Progenitor cell of endocrine pancreas (in vitro differentiated cells): ENCODE measurements at places on chromosomes 13 and 19. TPM values are rescaled to one million over a fixed set of nuclear protein-coding genes. Genes with fewer than 3 reads are reported as not detected.

GRCh38 chr13:34886121-34886875, 55.8 kb upstream of the NBEA start:
- no peak for DNase-seq

- no peak for DNase-seq
These were observed 166.9 kb downstream of the GPC5 start for GRCh38 chr13:91565296-91565695.

DNA sequence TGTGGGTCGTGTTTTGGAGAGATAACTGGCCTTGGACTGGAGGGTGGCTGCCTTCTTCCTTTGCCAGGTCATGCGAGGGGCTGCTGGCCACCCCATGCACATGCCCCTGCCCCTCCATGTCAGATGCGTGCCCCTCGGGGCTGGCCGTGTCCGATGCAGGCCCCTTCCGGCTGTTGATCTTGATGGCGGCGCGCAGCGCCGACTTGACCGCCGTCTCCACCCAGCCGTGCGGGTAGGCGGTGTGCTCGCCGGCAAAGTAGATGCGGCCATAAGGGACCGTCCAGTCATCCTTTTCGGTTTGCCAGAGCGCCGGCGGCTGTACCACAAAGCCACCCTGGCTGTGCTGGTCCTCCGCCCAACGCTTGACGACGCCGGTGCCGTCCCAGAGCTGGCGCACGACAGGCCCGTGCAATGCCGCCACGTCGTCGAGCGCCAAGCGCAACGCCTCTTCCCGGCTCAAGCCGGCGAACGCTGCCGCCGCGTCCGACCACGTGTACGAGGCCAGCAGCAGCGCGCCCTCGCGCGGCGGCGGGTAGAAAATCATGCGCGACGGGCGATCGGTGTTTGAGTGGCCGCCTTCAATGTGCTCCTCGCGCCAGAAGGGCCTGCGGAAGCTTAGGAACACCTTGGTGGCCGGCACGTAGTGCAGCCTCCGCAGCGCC, 6.9 kb downstream of the IL4I1 start:
- peak; percentile 49 for DNase-seq

GRCh38 chr19:14318873-14319272, 62.4 kb upstream of the ADGRE5 start:
- no peak for DNase-seq

- no peak for DNase-seq
These were observed 10.6 kb upstream of the MADCAM1 start for GRCh38 chr19:485583-486236.

- no peak for DNase-seq
These were observed 72.6 kb upstream of the SERTM1 start for GRCh38 chr13:36601186-36601585.

DNA sequence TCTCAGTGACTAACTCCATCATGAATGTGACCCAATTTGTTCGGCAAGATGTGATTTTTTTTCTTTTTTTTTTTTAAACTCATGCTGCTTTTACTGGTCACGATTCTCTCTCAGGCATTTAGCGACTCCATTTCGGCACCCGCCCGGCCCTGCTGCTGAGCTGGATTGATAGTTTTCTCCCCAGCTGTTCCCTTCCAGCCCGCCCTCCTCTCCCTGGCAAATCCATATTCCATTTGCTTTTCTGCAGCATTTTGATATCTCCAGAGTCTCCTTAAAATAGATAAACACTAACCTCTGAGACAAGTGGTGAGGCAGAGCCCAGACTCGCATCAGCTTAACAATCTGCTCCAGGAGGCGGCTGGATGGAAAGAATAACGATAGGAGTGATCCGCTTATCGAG, 55.5 kb upstream of the KATNAL1 start:
- DNase-seq: no peak

- DNase-seq: no peak
These were observed 151.2 kb downstream of the TBC1D4 start for GRCh38 chr13:75330770-75331169.

DNA sequence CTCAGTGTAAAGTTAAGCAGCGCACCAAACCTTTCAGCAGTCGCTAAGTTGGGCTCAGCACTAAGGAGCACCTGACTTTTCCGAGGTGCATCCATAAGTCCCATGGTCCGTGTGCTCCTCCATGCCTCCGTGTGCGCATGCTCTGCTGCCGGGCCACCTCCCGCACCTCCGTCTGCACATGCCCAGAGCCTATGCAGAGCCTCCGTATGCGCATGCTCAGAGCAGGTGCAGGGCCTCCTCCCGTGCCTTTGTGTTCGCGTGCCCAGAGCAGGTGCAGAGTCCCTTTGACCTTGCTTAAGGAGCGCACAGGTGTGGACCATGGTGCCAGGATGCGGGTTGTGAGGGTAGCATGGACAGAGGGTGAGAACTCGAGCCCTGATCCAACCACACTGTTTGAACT, 46.0 kb downstream of the ATP11A start:
- no peak for DNase-seq

DNA sequence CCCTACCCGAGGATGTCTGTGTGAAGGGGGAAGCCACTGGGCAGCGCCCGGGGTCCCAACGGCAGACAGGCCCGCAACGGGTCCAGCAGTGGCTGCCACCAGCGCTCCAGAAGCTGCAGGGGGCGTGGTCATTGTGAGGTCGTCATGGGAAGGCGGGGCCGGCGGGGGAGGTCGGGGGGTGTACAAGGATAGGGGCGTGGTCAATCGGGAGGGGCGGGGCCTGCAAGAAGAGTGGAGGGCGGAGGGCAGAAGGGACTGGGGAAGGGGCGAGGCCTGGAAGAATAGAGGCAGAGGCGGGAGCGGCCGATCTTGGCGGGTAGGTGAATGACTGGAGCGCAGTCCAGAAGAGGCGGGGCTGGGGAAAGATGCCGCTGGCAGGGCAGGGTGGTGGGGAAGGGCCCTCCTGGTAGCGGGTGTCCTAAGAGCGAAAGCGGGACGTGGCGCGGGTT, 4.4 kb downstream of the FUZ start:
- peak; percentile 88 for DNase-seq

- DNase-seq: no peak
These were observed 24.5 kb upstream of the FREM2 start for GRCh38 chr13:38662362-38662761.

DNA sequence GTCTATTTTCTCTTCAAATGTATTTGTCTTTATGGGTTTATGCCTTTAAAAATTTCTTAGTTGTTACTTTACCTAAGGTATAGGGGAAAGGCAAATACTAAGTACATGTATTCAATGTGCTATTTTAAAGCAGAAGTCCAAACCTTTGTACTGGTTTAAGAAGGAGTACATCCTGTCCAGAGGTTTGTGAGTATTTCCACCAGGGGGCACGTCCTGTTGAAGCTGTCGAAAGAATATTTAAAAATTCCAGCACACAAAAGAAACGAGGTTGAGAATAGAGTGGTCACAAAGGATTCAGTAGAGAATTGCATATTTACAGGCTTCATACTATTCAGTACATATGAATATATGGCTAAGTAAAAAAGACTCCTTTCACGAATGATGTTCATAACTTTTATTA, 59.8 kb downstream of the URI1 start:
- no peak for DNase-seq

- DNase-seq: no peak
These were observed 1925.8 kb upstream of the PRR20A start for GRCh38 chr13:55214841-55215345.

COX7A1 gene
- total RNA-seq: not detected in 2 replicates

TMEM143 gene
- 9.5 and 10.3 TPM in 2 replicates for total RNA-seq

RXFP2 gene
- total RNA-seq: not detected in 2 replicates
